Upper lobe of left lung (tissue), 6 donors: ENCODE measurements at places on chromosomes 6 and 20.

GRCh38 chr6:102619585-102619984 is 1226.1 kb downstream of the GRIK2 start:
- no peak for DNase-seq

- no peak for DNase-seq
Observed at GRCh38 chr6:166839569-166839968, 116.8 kb downstream of the RNASET2 start.

DNA sequence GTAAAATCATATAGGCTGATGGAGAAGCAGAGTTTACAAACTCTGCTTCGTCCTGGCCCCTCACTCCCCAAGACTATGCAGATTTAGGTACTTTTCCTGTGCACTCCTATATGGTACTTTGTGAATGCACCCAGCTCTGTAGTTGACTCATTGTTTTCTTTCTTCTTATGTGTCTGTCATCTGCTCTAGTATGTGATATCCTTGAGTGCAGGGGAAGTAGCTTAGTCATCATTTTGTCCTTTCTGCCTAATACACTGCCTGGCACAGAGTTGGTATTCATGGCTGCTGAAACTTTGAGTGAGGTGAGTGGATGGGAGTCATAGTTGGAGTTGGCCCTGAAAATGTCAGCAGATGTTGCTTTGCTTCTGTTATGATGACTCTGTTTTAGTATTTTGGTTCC is 222.6 kb downstream of the RNF144B start:
- DNase-seq: no peak

DNA sequence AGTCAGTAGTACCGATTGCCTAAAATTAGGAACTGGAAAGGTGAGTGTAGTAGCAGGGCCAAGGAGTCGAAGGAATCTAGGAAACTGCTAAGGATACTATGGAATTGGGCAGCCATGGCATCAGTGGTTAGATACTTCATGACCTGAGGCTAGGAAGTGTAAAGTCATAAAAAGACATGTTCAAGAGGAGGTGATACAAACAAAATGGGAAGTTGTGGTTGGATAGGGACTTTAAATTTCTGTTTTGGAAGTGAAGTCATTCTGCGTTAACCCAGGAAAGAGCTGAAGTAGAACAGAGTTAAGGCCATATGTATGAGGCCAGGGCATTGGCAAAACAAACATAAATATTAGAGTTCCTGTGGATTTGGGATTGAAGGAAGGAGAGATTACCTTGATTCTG is 88.6 kb upstream of the TMEM181 start:
- no peak for DNase-seq

GRCh38 chr20:821046-821730 is 12.3 kb upstream of the FAM110A start:
- no peak for DNase-seq

- DNase-seq: no peak
Observed at GRCh38 chr6:122713138-122713537, 66.4 kb upstream of the FABP7 start.

DNA sequence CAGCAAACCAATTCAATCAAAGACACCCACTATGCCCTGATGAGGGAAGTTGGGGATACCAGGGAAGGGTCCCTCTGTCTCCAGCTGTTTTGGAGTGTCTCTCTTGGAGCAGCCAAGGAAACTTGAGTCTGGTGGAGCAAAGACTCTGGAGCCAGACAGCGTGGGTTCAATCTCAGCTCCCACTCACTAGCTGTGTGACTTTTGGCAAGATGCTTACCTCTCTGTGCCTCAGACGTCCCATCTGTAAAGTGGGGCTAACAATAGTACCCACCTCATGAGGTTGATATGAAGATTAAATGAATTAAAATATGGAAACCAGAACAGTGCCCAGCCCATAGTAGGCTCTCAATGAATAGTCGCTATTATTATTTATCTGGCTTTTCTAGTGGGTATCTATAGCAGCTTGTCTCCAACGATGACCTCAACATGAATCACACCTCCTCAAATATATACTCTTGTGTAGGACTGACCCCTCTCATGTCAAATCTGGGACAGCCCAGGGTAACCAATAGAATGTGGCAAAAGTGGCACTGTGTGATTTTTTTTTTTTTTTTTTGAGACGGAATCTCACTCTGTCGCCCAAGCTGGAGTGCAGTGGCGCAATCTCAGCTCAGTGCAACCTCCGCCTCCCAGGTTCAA is 99.2 kb upstream of the FOXP4 start:
- no peak for DNase-seq

DNA sequence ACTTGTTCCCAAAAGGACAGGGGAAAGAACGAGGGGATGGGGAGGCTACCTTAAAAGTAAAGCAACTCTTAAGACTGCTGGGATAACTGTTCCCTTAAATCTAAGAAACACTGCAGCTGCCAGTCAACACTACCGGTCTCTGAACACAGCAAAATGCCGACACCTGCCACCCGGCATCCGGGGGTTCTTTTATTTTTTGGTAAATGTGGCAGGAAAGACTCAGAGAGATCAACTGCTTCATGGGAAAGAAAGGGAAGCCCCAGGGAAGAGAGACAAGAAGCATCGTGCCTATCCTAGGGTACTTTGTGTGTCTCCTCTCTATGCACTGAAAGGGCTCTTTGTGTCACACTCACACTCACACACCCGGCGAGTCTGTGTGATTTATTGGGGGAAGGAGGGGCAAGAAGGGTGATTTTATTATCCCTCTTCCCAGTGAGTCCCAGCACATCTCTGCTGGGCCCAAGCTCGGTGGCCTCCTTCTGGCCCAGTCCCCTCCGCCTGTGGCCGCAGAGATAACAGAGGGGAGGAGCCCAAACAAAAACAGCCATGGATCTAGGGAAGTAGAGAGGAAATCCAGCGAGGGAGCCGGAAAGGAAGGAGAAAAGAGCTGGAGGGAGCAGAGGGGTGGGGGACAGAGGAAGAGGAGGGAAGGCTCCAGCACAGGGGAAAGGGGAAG is 1.4 kb downstream of the FYN start:
- DNase-seq: peak; percentile 11

- DNase-seq: no peak
Observed at GRCh38 chr6:158314737-158315136, 2.5 kb downstream of the TULP4 start.
